NCI-H1436 (cell line): ENCODE measurements at places on chromosomes 13 and 19.

- DNase-seq = no peak
Measured at GRCh38 chr13:109121826-109122225, 492.4 kb downstream of the MYO16 start.

- no peak for DNase-seq
Measured at GRCh38 chr13:79995334-79995733, 345.6 kb downstream of the SPRY2 start.

- no peak for DNase-seq
Measured at GRCh38 chr13:51802631-51803418, 1.1 kb downstream of the DHRS12 start.

DNA sequence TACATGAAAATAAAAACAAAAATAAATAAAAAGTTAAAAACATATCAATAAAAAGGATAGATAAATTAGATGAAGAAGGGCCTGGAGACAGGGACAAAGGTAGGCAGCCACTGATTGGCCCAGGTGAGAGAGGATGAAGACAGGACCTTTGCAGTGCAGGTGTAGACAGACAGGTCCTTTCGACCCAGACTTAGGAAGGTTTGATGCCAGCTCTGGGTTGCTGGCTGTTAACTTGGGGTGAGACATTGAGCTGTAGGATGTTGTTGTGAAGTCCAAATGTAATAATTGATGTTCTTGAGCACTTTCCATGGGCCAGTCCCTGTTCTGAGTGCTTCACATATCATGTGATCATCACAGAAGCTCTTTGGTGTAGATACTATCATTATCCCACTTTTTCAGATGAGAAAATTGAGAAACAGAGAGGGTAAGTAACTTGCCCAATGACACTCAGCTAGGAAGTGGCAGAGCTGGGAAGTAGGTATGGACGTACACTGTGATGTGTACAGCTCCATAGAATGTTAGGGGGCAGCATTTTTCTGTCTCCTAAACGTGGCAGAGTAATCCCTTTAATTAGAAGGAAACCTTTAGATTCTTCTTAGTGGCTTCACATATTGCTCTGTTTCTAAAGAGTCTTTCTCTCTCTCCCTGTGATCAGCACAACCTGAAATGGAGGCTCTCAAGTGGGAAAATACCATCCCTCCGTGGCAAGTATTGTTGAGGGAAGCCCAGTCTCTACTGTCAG is 76.0 kb upstream of the STK24 start:
- no peak for DNase-seq

DNA sequence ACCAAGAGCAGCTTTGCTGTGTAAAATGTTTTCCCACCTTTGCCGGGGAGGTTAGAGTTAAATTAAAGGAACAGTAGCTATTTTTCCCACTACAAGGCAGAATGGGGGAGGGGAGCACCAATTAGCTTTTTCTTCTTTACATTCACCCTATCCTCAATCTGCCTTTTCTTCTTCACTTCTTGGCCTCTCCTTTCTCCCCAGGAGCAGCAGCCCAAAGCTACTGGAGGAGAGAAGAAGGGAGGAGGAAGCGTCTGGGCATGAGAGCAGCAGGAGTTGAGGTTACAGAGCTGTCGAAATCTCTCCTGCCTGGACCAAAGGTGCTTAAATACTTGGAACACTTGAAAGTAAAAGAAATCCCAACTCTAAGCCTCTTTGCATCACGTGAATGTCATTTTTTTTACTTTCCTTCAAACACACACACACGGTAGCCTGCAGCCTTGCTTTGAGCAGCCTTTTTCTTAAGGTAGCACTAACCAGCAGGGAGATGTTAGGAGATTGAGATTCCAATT is 39.0 kb upstream of the WASF3 start:
- no peak for DNase-seq

- DNase-seq = no peak
Measured at GRCh38 chr19:50580970-50581634, 12.9 kb upstream of the LRRC4B start.

- no peak for DNase-seq
Measured at GRCh38 chr13:46369506-46370277, 17.4 kb downstream of the RUBCNL start.

GRCh38 chr13:110925023-110925612 is 10.2 kb upstream of the ANKRD10 start:
- DNase-seq = no peak

GRCh38 chr13:58119351-58119750 is 487.8 kb downstream of the PCDH17 start:
- DNase-seq = no peak

DNA sequence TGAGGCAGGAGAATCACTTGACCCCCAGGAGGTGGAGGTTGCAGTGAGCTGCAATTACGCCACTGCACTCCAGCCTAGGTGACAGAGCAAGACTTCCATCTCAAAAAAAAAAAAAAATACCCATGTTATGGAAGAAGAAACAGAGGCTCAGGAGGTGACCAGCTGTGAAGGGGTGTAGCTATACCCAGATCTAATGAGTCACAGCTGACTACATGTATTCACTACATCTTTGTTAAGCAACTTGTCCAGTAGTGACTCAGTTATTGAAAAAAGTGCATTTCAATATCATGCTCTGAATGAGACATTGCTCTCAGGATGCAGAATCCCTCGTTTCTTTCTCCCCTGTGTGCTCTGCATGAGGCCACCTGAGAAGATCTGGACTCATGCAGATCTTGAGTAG is 16.1 kb upstream of the SPART start:
- DNase-seq = no peak

GRCh38 chr19:14073925-14074838 is 1.6 kb downstream of the MISP3 start:
- no peak for DNase-seq

DNA sequence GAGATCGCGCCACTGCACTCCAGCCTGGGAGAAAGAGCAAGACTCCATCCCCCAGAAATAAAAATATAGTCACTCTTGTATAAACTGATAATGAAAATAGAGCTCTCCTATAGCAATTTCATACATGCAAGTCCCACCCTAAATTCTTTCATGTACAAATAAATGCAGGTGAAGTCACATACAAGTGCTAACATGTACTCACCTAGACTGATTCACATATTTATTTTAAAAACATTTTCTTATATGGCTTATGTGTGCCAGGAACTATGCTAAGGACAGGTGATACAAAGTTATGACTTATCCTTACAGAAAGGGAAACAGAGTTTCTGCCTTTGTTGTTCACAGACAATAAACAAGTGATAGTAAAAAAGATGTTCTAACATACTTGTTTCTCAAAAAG is 32.0 kb downstream of the USP12 start:
- DNase-seq = no peak

GRCh38 chr13:47213047-47213446 is 316.2 kb upstream of the HTR2A start:
- no peak for DNase-seq

- no peak for DNase-seq
Measured at GRCh38 chr19:10353793-10354391, 14.5 kb upstream of the ICAM3 start.

- DNase-seq = no peak
Measured at GRCh38 chr19:20273951-20274570, 107.0 kb downstream of the ZNF486 start.

DNA sequence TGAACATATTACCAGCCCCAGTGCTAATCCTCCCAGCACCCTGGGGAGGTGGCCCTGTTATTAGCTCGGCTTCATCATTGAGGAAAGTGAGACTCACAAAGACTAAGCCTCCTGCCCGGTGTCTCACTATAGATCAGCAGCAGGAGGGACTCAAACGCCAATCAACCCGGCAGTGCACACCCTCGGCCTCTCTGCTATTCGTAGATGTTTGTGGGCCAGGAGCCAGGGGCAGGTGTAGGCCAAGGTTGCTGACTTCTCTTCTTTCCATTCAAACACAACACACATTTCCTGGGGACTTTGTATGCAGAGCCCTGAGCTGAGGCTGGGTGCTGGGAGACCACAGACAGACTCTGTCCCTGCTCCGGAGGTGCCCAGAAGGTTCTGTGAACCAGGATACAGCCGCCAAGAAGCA is 9.4 kb upstream of the SBK3 start:
- DNase-seq = no peak

GRCh38 chr13:49021953-49022352 is 46.2 kb downstream of the FNDC3A start:
- DNase-seq = no peak

DNA sequence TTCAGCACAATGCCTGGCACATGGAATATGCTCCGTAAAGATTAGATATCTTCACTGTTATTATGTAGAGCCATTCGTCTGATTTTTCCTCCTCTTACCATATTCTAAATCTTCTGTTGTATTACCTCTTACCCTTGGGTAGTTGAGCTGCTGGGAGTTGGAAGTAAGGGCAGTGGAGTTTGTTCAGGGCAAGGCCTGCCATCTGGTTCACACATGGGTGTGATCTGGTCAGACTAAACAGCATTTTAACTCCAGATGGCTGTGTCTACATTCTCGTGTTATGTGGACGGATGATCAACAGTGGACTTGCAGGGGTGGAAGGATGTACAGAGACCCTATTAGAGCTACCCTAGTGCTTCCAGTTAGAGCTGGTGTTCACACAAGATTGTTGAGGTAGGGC is 164.9 kb downstream of the ZIC5 start:
- no peak for DNase-seq

DNA sequence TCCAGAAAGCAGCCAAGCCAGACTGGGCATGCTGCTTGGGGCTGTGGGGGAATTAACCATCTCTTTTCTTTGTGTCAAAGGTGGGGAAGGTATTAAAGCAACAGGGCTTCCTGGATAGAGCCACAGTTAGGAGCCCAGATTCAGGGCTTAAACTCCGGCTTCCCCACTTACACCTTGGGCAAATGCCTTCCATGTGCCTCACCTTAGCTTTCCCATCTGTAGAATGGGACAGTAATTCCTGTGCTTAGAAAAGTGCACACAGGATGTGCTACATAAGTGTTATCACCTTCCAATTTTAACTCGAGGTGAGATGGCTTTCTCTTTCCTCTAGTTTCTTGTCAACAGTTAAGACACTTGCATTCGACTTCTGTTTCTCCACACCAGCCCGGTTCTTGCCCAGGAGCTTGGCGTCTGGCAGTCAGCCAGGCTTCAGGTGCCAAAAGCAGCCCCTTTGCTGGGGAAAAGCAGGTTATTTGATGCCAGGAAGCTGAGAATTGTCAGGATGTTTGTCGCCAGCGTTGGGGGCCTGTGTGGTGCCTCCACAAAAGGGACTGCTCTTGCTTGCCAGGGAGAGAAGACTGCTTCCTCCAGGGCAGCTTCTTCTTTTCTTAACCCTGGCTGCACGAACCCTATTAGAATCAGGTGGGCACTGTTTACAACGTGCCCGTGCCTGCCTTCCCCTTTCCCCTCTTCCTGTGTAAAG is 79.2 kb downstream of the SIPA1L3 start:
- DNase-seq = no peak

DNA sequence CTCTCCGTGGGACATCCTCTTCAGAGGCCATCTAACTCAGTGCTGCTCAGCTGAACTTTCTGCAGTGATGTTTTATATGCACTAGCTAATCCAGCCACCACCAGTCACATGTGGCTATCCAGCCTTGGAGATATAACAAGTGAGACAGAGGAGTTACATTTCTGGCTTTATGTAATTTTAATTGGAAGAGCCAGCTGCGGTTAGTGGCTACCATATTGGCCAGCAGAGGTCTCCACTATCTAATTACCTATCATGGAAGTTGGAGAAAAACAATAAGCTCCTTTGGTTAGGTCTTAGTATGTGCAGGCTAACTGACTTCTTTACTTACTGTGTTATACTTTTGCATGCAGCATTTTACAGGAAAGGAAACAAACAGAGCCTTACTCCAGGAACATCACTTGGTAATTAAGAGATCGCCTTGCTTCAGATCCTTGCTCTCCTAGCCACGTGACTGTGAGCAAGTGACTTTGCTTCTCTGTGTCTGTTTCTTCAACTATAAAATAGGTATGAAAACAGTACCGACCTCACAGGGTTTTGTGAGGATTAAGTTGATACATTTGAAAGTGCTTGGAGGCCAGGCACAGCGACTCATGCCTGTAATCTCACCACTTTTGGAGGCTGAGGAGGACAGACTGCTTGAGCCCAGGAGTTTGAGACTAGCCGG is 1.6 kb upstream of the KLK10 start:
- DNase-seq = peak; percentile 46

GRCh38 chr19:3969435-3970312 is 1.2 kb downstream of the DAPK3 start:
- DNase-seq = no peak

GRCh38 chr19:16355293-16356043 is 30.8 kb downstream of the KLF2 start:
- DNase-seq = no peak

- no peak for DNase-seq
Measured at GRCh38 chr13:88042489-88042888, 371.3 kb downstream of the SLITRK5 start.
